Left renal pelvis (tissue), 4 donors: ENCODE measurements at places on chromosomes 7 and 10. TPM values are rescaled to one million over a fixed set of nuclear protein-coding genes. Genes with fewer than 3 reads are reported as not detected.
A peak's percentile ranks its signal among the peaks of the same experiment; 100 is the strongest.

DTX2 gene
- 7.9 TPM for polyA plus RNA-seq

GPR85 gene
- polyA plus RNA-seq, result 5.3 TPM

ARL5B gene
- 54.9 TPM for polyA plus RNA-seq

SEC61A2 gene
- 15.8 TPM for polyA plus RNA-seq

ENTPD1 gene
- polyA plus RNA-seq, result 12.6 TPM

CREM gene
- polyA plus RNA-seq, result 40.9 TPM

TAS2R38 gene
- polyA plus RNA-seq, result not detected

CYP3A4 gene
- polyA plus RNA-seq, result 0.15 TPM

VIPR2 gene
- 3.6 TPM for polyA plus RNA-seq

INA gene
- polyA plus RNA-seq, result 0.70 TPM

PLXNA4 gene
- polyA plus RNA-seq, result 13.2 TPM

MKX gene
- polyA plus RNA-seq, result 10.2 TPM

NUTM2D gene
- polyA plus RNA-seq, result 7.6 TPM

DDIT4 gene
- 47.4 TPM for polyA plus RNA-seq

DNA sequence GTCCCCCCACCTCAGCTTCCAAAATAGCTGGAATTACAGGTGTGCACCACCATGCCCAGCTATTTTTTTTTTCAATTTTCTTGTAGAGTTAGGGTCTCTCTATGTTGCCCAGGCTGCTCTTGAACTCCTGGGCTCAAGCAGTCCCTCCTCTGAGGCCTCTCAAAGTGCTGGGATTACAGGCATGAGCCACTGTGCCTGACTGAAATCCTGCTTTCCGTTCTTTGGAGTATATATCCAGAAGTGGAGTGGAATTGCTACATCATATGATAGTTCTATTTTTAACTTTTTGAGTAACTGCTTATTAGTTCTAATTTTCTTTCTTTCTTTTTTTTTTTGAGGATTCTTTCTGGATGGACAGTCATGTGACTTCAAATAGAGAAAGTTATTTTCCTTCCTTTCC is 62.9 kb upstream of the ZMIZ2 start:
- no peak for DNase-seq

- DNase-seq, result no peak
Observed at GRCh38 chr7:2040893-2041270, 191.9 kb downstream of the MAD1L1 start.

GRCh38 chr10:50470798-50471582 is 152.8 kb downstream of the SGMS1 start:
- DNase-seq, result peak; percentile 69

- DNase-seq, result no peak
Observed at GRCh38 chr10:12561307-12561706, 212.0 kb downstream of the CAMK1D start.

- no peak for DNase-seq
Observed at GRCh38 chr7:24921362-24921679, 58.7 kb downstream of the OSBPL3 start.

DNA sequence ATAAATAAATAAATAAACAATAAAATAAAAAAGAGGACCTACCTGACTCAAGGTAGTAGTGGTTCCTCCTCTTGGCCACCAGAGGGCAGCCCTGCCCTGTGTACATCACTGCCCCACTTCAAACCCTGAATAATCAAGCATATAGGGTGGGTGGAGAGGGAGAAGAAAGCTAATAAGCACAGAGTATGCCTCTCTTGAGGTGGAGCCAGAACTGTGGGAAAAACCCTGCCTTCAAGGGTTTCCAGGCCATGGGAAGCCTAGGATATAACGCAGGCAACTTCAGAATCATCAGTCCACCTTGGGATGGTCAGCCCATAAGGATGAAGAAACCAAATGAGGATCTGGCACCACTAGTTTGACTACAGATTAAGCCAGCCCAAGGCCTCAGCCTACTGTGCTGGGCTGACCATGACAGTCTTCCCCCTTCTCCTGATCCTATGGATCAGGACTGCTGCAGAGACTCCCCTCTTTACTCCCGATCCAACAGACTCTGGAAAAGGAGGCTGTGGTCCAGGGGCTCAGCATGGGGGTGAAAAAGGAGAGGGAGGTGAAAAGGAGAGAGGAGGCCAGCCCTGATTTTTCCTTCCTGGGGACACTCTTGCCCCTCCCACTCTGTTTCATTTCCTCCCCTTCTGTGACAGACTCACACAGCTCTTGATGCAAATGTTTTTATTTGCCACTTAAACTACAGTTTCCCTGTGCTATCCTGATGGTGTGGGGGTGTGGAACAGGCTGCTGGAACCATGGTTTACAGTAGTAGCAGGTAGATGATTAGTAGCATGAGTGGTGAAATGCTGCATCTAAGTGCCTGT is 10.1 kb downstream of the AVPI1 start:
- no peak for DNase-seq

- DNase-seq, result no peak
Observed at GRCh38 chr7:108296911-108297310, 159.3 kb downstream of the NRCAM start.

- no peak for DNase-seq
Observed at GRCh38 chr7:30845426-30846135, 66.1 kb upstream of the AQP1 start.

GRCh38 chr10:1136268-1136667 is 80.1 kb downstream of the WDR37 start:
- DNase-seq, result no peak

DNA sequence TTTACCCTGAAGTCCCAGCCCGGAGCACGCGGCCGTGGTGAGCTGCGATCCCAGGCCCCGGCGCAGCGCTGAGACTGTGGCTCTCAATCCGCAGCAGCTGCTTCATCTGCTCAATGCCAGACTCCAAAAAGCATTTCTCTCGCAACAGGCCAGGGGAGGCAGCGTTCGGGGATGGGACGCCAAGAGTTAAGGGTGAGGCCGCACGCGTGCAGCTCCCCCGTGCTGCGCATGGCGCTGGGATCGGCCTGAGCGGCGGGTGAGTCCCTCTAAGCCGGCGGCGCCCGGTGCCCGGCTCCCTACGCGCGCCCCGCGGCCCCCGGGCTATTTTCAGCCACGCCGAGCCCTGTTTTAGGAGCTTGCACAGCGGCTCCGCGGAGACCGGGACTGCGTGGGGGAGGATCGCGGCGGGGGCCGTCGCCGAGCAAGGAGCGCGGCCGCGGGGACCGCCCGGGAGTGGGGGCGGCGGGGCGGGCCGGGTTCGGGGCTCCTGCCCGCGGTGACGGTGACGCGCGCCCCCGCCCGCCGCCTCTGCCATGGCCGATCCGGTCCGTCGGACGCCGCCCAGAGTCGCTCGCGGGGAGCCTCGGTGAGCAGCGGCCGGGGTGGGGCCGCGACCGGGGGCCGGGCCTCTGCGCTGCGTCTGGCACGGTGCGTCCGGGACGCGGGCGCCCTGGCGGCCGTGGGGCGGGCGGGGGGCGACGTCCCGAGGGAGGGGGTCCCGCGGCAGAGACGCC is 29.4 kb upstream of the JAKMIP3 start:
- peak; percentile 15 for DNase-seq

- DNase-seq, result no peak
Observed at GRCh38 chr10:12782537-12782936, 219.0 kb downstream of the CCDC3 start.

DNA sequence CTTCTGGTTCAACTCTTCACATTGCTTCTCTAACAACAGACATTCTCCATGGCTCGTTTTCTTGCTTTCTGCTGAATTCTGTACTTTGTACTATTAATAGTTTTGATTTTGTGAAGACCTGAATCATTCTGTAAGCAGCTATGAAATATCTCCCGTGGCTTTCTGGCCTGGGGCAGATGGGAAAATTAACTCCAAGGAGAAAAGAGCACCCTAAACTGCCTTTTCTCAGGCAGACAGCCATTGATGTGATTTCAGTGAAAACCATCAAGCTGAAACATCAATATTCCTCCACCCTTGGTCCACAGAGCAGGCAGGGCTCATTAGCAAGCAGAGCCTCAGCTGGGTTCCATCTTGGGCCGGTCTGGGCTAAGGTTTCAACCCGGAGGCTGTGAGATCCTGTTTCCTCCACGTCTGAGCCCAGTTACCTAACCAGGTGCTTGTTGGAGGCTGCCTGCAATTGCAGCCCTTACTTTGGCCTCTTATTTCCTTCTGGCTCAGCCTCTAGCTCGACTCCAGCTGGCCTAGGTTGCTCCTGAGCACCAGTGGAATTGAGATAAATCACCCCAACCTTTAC is 21.1 kb upstream of the EZH2 start:
- no peak for DNase-seq

- DNase-seq, result no peak
Observed at GRCh38 chr10:132710746-132711612, 75.0 kb downstream of the NKX6-2 start.

DNA sequence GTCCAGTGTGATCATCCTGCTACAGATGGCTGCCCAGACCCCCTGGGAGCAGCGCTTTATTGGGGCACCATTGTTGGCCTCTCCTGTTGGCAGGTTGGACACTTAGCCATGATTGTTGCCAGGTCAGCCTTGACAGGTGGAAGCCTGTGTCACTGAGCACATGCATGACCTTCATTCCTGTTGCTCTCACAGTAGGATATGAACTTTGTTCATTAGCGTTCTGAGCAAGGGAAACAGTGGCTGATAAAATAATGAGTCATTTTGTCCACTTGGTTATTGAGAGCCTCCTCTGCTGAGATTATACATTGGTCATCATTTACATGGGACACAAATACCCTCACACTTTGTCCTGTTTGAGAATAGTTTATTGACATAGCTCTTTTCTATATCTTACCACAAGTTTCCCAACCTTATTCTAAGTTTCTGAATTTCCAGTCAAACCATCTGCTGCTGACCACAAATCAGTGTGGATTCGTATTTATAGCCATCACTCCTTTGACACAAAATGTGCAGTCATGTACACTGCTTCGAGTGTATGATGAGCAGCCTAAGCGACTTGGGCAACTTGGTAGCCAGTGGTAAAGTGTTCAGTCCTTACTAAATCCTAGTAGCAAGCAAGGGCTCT is 102.6 kb downstream of the TPST1 start:
- DNase-seq, result no peak

DNA sequence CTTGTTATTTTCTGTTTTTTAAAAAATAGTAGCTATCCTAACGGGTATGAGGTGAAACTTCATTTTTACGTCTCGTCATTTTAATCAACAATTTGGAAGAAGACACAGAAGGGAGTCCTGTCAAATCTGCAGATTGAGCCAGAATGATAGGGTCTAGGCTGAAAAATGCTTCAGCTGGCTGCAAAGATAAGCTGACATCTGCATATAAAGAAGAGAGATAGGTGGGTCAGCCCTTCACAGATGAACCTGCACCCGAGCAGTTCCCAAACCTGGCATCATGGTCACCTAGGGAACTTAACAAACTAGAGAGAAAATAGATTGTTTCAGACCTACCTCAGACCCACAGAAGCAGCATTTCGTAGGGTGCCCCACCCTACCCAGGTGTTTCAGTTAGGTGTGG is 35.2 kb upstream of the BMPR1A start:
- no peak for DNase-seq

GRCh38 chr7:136588216-136588615 is 280.2 kb upstream of the CHRM2 start:
- DNase-seq, result no peak

DNA sequence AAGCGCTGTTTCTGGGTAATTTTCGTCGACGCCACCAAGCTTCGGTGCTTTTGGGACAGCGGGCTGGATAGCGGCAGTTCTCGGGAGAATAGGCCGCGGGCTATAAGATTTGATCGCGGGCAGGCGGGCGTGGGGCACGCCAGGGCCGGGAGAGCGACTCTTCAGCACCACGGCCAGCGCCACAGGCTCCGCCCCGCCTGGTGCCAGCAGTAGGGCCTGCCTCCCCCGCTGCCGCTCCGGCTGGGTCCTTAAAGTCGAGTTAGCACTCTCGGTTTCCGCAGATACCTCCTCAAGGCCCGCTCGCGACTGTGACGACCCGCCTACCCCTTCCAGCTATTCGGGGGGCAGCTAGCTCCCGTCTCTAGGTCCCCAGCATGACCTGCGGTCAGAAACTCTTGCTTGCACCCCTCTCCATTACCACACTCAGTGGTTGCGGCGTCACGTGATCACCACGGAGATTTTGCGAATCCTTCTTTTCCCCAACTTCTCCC is 9.4 kb downstream of the NXPH1 start:
- DNase-seq, result peak; percentile 53

DNA sequence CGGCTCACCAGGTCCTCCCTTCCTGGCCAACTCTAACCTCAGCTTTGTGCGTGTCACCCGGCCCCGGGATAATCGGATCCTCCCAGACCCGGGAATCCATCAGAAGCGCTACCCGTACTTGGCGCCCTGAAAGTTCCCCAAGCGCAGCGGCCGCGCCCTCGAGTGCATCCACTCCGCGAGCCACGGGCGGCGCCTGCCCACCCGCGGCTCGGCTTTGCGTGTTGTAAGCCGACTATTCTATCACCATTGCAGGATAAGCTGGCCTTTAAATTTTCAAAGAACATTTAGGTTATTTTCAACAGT is 35.7 kb upstream of the EBLN1 start:
- peak; percentile 41 for DNase-seq

GRCh38 chr7:1229956-1230355 is 2.7 kb upstream of the UNCX start:
- no peak for DNase-seq

DNA sequence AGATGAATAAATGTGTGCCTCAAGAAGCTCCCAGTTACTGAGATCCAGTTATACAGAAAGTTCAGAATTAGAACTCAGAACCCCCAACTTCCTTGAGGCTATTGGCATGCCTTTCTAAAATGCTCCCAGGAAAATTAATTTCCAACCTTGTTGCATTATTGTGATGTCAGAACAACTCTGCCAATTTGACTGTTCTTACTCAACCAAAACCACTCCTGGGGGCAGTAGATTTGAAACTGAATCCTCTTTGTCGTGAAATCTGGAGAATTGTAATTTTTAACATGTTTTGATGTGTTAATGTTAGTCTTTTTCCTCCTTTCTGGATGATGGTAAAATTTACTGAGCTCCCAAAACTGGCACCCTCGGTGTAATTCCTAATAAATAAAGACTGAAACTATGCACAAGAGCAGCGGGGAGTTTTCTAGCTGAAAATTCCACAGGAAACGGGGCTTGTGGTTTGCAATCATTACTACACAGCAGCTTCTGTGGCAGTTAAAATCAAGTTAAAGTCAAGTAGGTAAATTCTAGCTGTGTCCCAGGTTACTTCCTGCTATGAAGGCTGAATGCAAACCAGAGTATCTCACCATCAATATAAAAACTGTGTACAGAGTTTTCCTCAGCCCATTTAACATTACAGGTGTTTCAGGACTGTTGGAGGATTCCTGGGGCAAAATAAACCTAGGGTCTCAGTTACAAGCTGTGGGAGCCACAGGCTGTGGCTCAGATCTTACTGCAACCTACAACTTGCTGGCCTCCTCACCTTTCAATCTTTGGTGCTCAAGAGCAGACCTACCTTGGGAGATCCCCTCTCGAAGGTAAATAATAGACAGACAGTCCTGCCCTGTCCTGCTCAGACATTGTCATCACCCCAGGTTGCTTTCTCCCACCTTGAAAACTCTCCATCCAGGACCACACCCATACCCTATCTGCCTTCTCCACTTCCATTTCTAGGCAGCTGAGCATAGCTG is 156.3 kb upstream of the KMT2E start:
- DNase-seq, result no peak

GRCh38 chr10:22833781-22834180 is 94.1 kb upstream of the ARMC3 start:
- no peak for DNase-seq

DNA sequence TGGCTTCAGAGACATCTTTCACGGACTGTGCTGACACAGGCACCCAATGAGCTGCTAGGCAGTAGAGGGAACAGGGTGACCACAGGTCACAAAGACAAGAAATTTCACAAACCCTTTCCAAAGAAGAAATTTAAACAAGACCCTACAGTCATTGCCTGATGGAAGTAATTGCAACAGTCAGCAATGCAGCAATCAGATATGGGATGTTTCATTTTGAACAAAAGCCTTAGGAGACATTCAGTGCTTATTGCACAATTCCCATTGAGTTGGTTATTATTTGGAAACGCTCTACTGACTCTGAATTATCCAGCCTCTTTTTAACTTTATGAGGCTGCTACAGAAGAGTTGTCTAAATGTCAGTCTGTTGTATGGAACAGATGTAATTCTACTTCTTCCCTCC is 85.5 kb downstream of the ETV1 start:
- DNase-seq, result no peak
